ENCODE measurements at places on chromosomes 5 and 9.

- DNase-seq = no peak
These were observed 19.2 kb downstream of the TNPO1 start for GRCh38 chr5:72835633-72836032.

DNA sequence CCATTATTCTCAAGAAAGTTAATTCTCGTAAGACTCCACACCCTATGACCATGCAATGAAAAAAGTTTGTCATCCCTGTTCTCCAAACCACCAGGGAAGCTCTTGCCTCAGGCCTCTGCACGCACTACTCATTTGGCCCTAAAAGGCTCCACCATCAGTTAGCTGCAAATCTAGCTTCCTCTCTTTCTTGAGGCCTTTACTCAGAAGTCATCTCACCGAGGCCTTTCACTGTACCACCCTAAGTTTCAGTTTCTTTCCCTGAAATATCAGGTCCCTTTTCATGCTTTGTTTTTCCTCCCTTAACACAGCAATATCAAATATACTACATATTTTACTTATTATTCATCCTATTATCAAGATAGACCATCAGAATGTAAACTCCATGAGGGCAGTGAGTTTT is 39.1 kb downstream of the OXCT1 start:
- DNase-seq = no peak

- no peak for DNase-seq
These were observed 204.8 kb downstream of the MLLT3 start for GRCh38 chr9:20417373-20418080.

DNA sequence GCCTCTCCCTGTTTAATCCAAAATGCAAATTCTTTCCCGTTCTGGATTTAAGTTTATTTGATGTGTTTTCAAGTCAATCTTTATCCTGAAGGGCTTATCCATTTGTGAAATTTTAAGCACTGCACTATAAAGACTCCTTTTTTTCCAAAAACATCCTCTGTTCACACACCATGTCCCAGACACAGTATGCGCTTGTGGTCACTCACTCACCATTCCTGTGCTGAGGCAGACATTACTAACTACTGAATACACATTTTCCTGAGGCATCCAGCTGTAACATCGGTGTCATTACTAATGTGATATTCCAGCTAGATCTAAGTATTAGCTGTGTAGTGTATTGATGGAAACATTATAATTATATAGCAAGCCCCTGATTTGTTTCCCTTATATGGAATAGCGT is 298.4 kb downstream of the KCTD16 start:
- DNase-seq = no peak

GRCh38 chr5:96546120-96546519 is 113.1 kb upstream of the PCSK1 start:
- no peak for DNase-seq

DNA sequence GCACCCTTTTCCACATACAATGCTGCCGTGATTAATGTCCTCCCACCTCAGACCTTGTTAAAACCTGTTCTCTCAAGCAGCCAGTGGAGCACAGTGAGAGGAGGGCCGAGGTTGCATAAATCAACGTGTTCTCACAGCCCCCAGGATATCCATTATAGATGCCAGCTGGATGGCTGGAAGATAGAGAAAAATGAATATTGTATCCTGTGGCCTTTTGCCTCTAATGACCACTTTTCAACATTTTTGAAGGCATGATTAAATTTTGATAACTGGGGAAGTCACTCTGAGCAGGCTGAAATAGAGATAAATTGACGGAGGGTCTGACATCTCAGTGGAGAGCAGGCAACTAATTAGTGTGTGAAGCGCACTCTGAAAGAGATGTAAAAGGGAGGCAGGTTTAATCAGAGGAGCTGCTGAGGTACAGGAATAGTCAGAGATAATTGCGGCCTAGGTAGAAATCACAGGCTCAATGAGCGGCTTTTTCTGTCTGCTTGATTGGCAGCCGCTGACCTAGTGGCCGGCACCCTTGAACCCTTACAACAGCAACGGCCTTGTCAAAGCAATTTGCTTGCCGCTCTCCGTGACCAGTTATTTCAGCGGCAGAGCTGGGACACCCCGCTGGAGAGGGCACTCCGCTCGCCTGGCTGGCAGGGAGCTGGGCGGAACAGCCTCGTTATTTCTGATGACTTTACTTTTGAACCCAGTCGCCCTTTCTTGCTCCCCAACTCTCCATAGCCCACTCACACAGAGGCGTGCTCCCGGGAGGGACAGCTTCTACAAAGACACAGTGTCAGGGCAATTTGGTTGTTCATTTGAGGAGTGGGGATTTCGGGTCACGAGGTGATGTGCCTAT is 560.7 kb downstream of the PSAT1 start:
- DNase-seq = no peak

DNA sequence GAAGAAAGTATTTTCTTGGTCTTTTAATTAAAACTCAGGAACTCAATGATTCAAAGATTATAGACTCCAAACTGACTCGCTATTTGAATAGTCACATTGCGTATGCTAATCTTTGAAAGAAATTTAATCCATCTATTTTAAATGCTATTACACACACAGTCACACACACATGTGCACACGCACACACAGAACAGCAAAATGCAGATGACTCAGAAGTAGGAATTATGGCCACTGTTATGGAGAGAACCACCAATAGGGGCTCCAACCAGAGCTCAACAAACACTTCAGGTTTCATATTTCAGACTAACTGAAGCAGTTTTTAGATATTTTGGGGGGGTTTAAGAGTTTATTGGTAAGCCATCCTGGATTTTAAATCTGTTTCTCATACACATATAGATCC is 1917.9 kb downstream of the EFNA5 start:
- DNase-seq = no peak

DNA sequence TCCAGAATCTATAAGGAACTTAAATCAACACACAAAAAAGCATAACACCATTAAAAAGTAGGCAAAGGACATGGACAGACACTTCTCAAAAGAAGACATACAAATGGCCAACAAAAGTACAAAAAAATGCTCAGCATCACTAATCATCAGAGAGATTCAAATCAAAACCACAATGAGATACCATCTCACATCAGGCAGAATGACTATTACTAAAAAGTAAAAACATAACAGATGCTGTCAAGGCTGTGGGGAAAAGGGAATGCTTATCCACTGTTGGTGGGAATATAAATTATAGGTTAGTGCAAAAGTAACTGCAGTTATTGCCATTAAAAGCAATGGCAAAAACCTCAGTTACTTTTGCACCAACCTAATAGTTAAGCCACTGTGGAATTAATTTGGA is 32.2 kb upstream of the SPATA31D4 start:
- no peak for DNase-seq

- no peak for DNase-seq
These were observed 80.0 kb upstream of the LRRTM2 start for GRCh38 chr5:138955013-138955660.

DNA sequence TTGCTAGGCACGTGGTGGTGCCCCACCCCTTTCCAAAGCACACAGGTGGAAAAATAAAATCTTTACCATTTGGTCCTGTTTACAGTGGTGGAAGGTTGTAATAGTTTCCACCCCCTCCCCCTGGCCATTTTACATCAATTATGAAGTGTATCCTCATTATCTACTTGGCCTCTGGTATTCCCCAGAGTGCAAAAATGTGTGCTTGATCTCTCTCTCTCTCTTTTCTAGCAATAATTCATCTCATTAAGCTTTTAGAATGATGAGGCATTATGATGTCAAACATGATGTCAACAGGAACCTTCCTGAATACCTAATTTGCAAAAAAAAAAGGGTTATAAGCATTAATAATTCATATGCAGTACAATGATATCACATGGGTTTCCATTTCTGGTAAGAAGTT is 3.1 kb downstream of the PDE8B start:
- DNase-seq = no peak

DNA sequence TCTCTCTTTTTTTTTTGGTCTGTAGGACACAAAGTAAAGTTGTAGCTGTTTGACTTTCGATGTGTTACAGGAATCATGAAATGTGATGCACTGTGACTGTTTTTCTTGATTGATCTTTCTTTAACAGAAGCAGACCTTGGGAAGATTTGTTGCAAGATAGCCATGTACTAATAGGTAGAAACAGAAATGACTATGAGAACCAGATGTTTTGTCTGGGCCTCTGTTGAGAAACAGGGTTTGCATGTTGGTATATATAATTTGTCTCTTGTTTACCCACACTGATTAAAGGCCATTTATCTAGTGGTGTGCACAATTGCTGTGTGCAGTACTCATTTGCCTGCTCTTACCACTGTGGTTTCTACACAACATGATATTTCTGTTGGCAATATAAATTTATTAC is 125.1 kb downstream of the HACD4 start:
- DNase-seq = no peak

- no peak for DNase-seq
These were observed 32.0 kb downstream of the CPEB4 start for GRCh38 chr5:173920024-173920753.

DNA sequence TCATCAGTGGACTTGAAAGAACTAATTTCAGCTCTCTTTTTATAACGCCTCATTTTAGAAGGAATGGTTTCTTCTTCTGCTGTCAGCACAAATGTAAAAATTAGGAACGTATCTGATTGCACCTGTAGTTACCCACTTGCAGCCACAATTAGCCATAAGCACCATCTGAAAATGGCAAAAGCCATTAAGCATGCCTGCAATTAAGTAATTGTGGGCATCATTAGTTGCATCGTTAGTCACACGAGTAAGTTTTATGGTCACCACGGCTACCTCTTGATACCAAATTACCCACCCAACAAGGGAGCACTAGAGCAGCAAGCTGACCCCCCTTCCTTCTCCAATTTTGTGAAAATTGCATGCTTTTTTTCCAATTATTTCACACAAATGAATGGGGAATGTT is 25.8 kb upstream of the SLC44A1 start:
- DNase-seq = no peak

DNA sequence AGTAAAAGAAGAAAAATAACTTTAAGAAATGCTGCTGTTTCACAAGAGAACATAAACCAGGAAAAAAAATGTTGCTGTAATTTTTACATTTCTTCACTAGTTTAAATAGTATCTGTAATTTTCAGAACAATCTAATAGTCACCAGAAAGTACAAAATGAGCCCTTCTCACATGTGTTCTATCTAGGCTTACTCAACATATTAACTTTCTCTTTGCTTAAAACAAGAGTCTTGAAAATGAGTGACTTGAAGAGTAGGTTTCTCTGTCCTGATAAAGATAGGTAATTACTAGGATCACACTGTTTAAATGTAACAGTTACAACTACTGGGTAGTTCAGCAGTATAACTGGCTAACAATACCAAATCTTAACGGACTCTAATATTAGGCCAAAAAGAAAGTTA is 37.5 kb downstream of the CLINT1 start:
- DNase-seq = no peak
